ENCODE measurements at places on chromosomes 1 and 21.

DNA sequence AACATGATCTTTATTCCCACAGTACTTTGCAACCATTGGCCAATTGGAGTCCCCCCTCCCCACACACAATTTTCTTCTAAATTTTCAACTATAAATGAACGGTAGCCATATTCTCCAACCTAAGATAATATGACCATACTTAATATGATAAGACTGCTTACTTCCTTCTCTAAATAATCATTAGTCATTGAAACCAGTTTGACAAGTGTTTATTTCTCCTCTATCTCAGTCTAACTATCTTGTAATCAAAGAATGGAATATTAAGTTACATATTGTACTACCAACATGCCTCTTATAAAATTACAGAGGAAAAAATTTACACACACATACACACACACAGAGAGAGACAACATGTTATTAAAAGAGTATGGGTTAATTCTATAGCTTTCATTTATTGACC, 567.4 kb upstream of the TMPRSS15 start:
- no peak for DNase-seq

DNA sequence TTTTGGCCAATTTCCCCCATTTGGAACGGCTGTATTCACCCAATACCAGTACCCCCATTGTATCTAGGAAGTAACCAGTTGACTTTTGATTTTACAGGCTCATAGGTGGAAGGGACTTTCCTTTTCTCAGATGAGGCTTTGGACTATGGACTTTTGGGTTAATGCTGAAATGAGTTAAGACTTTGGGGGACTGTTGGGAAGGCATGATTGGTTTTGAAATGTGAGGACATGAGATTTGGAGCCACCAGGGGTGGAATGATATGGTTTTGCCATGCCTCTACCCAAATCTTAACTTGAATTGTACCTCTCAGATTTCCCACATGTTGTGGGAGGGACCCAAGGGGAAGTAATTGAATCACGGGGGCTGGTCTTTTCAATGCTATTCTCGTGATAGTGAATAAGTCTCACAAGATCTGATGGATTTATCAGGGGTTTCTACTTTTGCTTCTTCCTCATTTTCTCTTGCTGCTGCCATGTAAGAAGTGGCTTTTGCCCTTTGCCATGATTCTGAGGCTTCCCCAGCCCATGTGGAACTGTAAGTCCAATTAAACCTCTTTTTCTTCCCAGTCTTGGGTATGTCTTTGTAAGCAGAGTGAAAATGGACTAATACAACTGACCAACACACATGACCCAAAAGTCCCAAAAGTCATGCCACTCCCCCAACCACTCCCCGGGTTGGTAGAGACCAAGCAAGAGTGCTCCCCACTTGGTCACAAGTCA, 35.4 kb upstream of the ZNF496 start:
- no peak for DNase-seq

- no peak for DNase-seq
These were observed 44.0 kb downstream of the MORN1 start for GRCh38 chr1:2347409-2347785.

- DNase-seq: no peak
These were observed 11.2 kb downstream of the LAPTM5 start for GRCh38 chr1:30746212-30747032.

DNA sequence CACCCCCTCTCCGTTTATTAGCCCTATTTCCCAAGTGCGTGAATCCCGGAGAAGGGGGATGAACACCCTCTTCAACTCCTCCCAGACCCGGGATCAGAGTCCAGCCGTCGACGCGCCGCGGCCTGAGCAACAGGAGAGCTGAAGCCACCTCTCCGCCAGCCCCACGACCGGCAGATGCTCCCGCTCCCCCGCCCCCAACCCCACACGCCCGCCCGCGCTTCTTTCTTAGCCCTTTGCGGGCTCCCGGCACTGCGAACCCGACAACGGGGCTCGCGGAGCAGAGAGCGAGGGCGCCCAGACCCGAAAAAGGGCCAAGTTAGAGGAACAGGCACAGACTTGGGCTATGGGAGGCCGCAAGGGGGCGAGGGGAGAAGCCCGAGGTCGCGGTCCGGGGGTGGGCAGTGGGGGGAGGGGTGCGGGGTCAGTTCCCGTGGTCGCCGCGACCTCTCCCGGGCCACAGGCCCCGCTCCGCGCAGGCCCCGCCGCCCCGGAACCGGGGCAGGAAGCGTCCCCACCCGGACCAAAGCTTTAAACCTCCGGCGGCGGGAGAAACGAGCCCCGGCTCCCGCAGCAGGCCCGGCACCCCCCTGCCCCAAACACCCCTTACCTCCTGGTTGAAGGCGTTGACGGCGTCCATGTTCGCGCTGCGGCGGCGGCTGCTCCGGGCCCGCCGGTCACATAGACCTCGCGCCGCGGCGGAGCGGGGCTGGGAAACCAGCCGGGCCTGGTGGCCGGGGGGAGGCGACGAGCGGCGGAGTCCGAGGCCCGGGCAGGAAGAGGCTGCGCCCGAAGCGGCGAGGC, 662 bp downstream of the SCAF4 start:
- DNase-seq: no peak

- no peak for DNase-seq
These were observed 128.4 kb downstream of the TGFB2 start for GRCh38 chr1:218473522-218473921.

GRCh38 chr1:212482637-212483441, 50.1 kb downstream of the NENF start:
- no peak for DNase-seq

DNA sequence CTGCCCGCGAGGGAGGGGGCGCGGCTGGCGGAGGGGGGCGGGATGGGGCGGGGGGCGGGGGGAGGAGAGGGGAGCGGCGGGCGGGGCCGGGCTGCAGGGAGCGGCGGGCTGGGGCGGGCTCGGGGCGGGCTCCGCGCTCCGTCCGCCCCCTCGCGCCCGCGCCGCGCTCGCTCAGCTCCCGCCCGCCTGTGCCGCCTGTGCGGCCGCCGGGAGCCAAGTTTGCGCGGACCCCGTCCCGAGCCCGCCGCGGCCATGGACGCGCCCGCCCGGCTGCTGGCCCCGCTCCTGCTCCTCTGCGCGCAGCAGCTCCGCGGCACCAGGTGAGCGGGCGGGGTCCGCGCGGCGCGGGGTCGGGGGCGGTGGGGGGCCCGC, at the start of gene GABRD:
Gene GABRD, plus strand, starts transcription at position 174 of the 372 bp plus-strand sequence. Its CDS starts 79 bp downstream, at position 253.
- no peak for DNase-seq

GRCh38 chr1:117658676-117659075, 52.8 kb downstream of the TENT5C start:
- no peak for DNase-seq

DNA sequence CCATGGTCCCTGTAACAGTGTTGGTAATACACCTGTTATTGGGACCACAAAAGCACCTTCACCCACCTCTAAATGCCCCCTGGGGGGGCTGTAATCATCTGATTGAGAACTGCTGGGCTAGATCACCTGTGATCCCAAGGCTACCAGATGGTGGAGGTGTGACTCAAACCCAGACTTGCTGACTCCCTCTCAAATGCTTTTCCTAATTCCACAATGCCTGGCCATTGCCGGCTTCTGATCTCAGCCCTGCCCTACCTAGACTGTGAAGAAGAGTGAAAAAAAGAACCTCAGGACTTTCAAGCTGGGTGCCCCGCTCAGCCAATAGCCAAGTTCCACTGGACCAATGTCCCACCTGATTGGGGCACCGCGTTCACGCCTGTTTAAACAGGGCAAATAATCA, 9.6 kb downstream of the TMEM9 start:
- DNase-seq: no peak

DNA sequence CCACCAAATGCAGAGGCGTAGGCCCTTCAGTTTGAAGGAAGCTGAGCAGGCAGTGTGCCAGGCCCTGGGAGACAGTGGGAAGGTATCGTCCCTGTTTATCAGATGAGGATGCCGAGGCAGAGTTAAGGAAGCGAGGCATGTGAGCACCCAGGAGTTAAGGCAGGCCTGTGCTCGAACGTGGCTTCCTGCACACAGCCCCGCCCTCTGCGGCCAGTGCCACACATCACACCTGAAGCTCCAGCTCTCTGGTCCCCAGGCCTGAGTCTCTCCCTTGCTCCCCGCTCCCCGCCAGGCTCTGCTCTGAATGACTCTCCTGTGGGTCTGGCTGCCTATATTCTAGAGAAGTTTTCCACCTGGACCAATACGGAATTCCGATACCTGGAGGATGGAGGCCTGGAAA, 32.1 kb downstream of the EPHX1 start:
- DNase-seq: no peak

DNA sequence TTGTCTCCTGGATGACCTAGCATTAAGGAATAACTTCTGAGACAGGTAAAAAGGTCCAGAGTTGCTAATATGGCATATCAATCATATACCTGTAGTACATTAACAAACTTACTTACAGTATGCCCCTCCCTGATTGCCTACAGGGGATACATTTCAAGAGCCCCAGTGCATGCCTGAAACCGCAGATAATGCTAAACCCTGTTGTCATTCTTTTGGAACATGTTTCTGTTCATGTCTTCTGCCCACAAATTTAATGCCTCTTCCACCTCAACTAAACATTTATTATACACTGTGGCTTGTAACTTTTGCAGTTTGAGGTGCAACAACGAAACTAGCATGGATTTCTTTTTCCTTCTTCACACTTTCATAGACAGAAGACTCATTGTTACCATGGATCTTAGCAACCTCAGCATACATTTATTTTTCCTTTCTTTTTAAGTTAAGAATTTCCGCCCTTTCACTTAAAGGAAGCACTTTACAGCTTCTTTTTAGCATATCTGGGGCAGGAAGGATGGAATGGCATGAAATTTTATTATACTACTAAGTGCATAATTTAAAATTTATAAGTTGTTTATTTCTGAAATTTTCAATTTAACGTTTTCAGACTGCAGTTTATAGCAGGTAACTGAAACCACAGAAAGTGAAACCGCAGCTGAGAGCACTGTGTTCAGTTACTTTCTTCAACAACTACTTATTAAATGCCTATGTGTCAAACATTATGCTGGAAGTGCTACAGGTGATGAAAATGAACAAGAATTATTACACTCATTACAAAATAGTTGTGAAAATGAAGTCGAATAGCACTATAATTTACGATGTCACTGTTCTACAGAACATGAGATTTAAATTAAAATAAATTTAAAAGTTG, 25.3 kb downstream of the F13B start:
- no peak for DNase-seq

DNA sequence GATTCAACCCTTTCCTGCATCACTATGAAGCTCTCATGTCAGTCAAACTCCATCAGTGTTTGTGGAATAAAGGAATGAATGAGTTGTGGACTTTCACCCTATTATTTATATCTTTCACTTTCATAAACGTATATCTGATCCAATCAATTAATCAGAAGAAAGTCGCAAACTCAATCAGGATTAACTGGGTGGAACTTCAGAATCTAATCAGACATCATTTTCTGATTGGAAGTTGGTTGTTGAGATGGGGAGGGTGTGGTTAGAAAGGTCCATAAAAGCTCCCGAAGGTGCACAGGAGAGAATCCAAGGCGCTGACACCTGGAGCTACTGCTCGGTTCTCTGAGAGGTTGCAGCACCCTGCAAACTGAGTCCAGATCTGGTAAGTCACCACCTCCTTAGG, at the start of gene PRAMEF12:
Gene PRAMEF12, plus strand, starts transcription at position 301 of the 400 bp plus-strand sequence. CDS start 1,130 bp downstream, outside the sequence.
- no peak for DNase-seq

GRCh38 chr1:240285540-240285939, 193.9 kb downstream of the FMN2 start:
- no peak for DNase-seq

GRCh38 chr1:173276922-173277800, 70.0 kb upstream of the TNFSF4 start:
- DNase-seq: no peak

- no peak for DNase-seq
These were observed 57.5 kb upstream of the PAX7 start for GRCh38 chr1:18573170-18573569.

- DNase-seq: peak; percentile 35
These were observed at the start of gene LYST for GRCh38 chr1:235866205-235866912. Gene LYST (minus strand): TSS chr1:235866906. CDS start chr1:235830417, 36,489 bp downstream.

GRCh38 chr1:234730770-234731568, 121.0 kb upstream of the IRF2BP2 start:
- no peak for DNase-seq

GRCh38 chr1:29621826-29622435, 385.6 kb downstream of the PTPRU start:
- DNase-seq: no peak

- no peak for DNase-seq
These were observed 36.1 kb upstream of the ABCG1 start for GRCh38 chr21:42182713-42183371.

DNA sequence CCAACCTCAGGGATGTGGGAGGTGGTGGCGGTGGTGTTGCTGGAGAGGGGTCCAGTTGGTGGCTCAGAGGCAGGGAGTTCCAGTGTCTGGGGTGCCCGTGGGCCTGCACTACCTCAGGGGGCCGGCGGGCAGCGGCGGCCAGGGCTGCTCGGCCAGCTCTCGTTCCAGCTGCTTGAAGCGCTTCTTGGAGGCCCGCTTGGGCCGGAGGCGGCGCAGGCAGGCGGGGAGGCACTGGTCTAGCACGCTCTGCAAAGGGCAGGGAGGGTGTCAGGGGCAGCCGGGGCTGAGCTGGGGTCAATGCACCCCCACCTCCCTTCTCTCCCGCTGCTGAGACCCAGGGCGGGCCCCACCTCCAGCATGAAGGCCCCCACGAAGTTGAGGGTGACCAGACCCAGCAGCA, 5.7 kb upstream of the MFAP2 start:
- no peak for DNase-seq

DNA sequence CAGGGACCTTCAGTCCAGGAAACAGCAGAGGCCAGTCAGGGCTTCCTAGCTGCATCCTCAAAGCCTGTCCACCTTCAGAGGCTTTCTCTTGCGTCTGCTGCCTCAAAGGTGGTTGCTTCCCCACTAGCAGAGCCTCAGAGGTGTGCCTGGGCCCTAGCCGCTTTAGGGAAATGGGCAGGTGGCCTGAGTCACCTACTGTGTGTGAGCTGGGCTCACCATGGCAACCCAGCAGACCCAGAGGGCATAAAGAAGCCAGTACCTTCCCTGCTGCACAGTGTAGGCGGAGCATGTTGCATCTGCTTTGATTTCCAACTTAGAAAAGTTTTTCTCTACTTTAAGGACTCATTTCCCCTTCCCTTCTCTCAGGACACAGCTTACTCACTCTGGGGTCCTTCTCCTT, 12.5 kb downstream of the SLC9A1 start:
- DNase-seq: no peak

GRCh38 chr1:98210064-98210463, 289.2 kb upstream of the DPYD start:
- no peak for DNase-seq

GRCh38 chr1:10787286-10787685, 9.2 kb downstream of the CASZ1 start:
- no peak for DNase-seq

GRCh38 chr1:45491487-45492260, 711 bp upstream of the TESK2 start:
- no peak for DNase-seq

GRCh38 chr21:45078877-45079281, 4.5 kb downstream of the ADARB1 start:
- DNase-seq: peak; percentile 96

- DNase-seq: no peak
These were observed 414 bp downstream of the GPR153 start for GRCh38 chr1:6260433-6260934.
